ENCODE measurements at places on chromosomes 3 and 15.

DNA sequence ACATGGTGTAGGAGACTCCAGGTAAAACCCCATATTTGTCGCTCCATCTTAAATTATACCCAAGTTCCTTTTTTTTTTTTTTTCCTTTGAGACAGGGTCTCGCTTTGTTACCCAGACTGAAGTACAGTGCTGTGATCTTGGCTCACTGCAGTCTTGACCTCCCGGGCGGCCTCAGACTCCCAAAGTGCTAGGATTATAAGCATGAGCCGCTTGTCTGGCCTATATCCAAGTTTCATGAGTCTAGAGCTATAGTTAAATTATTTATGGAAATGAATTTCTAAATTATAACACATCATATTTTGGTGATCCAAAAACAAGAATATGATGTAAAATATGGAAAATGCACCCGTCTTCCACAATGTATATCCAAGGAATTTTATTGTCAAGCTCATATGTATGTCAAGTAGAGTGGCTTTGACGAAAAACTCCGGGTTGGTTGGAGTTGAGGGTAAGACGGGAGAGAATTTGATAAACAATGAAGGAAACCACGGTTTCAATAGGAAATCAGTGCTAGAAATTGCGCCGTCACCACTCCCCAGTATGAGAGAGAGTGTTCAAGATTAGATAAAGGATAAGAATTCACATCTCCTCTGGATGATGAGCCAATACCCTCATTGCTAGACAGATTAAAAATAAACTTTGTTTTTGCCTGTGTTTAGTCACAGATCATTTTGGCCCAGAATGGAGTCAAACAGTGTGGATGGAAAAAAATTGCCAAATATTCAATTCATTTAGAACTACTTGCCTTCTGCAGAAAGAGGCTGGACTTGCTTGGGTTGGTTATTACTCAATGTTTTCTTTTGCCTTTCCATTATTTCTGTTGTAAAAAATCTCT, 209.2 kb upstream of the NR2F2 start:
- DNase-seq, result no peak

- DNase-seq, result no peak
Measured at GRCh38 chr3:153757839-153758238, 363.4 kb upstream of the ARHGEF26 start.

- DNase-seq, result no peak
Measured at GRCh38 chr3:15783361-15783969, 14.3 kb downstream of the ANKRD28 start.

DNA sequence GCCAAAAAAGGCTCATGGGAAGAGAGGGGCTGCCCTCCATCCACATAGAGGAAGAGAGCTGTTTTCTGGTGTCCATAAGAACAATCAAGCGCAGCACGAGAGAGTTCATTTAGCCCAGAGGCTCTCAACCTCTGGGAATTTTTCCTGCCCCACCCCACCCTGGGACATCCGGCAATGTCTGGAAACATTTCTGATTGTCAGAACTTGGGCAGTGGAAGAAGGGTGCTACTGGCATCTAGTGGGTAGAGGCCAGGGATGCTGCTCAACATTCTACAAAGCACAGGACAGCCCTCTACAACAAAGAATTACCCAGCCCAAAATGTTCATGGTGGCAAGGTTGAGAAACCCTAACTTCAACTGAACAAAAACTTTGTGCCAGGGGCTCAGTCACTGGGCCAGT, 92.9 kb downstream of the RAB11A start:
- no peak for DNase-seq

DNA sequence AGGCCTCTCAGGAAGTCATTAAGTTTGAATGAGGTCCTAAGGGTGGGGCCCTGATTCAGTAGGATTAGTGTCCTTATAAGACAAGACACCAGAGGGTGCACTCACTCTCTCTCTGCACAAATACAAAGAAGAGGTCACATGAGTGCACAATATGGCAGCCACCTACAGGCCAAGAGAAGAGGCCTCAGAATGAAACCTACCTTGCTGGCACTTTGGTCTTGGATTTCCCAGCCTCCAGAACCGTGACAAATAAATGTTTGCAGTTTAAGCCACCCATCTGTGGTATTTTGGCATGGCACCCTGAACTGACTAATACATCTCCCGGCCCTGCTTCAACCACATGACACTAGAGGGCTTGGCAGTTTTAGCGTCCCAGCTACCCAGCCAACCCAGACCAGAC, 73.9 kb upstream of the CHRNB4 start:
- no peak for DNase-seq

GRCh38 chr3:60746043-60746638, 505.1 kb downstream of the FHIT start:
- DNase-seq, result no peak

DNA sequence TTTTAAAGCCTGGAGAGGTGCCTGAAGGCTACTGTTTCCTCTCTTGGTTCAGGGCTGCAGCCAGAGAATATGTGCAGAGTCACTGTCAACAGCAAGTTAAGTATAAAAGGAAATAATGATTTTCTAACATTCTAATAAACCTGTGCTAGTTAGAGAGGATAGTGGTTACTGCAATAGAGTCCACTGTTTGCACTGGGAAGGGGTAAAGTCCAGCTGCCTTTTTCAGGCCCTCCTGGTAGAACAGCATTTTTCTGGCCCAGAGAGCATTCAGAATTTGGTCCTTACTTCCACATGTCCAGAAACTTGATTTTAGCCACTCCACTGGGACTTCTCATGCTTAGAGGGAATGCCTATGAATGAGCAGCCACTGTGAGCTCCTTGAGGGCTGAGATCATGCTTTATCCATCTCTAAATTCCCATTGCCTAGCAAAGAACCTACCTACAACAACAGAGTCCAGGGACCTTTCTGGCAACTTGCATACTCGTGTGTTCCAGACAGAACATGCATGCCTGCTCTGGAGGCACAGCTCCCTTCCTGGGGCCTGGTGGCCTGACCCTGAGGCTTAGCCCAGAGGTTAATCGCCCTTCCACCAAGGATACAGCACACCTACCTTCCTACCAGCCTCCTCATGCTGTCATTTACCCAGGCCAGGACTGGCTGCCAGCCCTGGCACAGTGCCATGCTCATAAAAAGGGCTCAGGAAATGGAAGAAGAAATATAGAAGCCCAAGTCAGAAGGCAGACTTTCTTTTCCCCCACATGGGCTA, 50.3 kb upstream of the ATP13A3 start:
- DNase-seq, result peak; percentile 69

DNA sequence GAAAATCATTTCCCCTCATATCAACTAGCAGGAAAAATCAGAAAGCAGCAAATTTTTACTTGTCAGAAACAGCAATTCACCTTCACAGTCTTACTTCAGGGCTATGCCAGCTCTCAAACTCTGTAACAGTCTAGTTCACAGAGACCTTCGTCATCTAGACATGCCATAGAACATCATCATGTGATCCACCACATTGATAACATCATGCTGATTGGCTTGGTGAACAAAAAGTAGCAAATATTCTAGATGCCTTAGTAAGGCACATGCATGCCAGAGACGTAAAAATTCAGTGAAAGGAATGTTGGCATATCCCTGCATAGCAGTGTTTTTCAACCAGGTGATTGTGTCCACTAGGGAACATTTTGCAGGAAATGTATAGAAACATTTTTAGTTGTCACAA, 8.6 kb upstream of the SCAPER start:
- DNase-seq, result no peak

- no peak for DNase-seq
Measured at GRCh38 chr3:162945626-162946025, 1449.0 kb downstream of the OTOL1 start.

GRCh38 chr3:28036599-28037575, 204.5 kb upstream of the CMC1 start:
- no peak for DNase-seq

DNA sequence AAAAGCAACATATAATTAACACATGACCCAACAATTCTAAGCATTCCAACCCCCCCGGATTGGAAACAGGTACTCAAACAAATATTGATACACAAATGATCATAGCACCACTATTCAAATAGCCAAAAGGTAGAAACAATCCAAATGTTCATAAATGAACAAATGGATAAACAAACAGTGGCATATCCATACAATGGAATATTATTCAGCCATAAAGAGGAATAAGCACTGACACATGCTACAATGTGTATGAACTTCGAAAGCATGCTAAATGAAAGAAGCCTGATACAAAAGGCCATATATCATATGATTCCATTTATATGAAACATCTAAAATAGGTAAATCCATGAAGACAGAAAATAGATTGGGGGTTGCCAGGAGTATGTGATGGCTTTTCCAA, 62.8 kb downstream of the XRN1 start:
- DNase-seq, result no peak

- DNase-seq, result no peak
Measured at GRCh38 chr3:73746623-73747022, 121.9 kb upstream of the PDZRN3 start.

GRCh38 chr15:73687351-73687750, 3.2 kb downstream of the CD276 start:
- DNase-seq, result no peak

DNA sequence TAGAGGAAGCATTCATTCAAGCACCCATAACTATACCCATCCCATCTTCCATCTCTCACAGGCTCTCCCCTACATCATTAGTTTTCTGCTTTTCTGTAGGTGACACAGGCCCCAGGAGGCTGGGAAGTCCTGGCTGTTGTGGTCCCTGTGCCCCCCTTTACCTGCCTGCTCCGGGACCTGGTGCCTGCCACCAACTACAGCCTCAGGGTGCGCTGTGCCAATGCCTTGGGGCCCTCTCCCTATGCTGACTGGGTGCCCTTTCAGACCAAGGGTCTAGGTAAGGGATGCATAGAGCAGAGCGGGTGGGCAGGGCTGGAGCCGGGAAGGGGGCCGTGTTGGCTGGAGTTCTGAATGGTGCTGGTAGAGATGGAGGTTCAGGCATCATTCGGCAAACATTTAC, 8.2 kb downstream of the TYRO3 start:
- DNase-seq, result no peak

- DNase-seq, result no peak
Measured at GRCh38 chr3:111173328-111173900, 101.8 kb downstream of the NECTIN3 start.

GRCh38 chr3:122560680-122561079, 3.4 kb downstream of the PARP9 start:
- DNase-seq, result peak; percentile 45

- DNase-seq, result peak; percentile 37
Measured at GRCh38 chr15:66154581-66154980, 99.0 kb downstream of the MEGF11 start.

DNA sequence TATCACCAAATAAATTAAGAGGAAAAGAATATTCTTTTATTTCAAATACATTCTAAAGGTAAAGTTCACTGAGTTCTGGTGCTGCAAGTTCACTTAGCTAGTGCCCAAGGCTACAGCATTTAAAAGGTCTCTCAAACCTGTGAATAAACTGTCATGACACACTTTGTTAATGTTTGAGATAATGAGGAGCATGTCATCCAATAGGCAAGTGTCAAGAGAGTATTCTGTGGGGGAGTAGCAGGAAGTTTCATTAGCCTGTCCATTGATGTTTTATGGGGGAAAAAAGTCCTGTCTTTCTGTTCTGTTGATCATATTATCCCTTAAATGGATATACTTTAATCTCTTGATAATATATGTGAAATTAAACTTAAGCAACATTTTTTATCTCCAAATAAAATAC, 4.0 kb downstream of the SPESP1 start:
- no peak for DNase-seq

GRCh38 chr3:112297714-112298113, 3.7 kb upstream of the SLC9C1 start:
- DNase-seq, result no peak

- no peak for DNase-seq
Measured at GRCh38 chr15:59941612-59942011, 62.5 kb upstream of the FOXB1 start.

GRCh38 chr3:114338651-114339357, 45.0 kb downstream of the TIGIT start:
- no peak for DNase-seq

DNA sequence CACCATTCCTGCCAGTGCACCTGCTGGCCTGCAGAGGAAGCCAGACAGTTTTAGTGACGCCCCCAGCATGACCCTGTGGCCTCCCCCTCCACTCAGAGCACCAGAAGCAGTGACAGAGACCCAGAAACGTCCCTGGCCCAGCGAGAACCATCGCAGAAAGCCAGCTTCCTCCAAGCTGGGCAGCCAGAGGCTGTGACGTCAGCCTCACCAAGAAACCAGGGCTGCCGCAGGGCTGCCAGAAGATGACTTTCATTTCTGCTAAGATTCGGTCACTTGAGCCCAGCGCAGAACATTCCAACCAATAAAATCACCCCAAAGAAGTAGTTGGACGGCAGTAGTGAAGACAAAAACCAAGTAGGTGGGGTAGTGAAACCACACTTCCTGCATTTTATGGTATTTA, 29.6 kb upstream of the RPL32 start:
- no peak for DNase-seq

DNA sequence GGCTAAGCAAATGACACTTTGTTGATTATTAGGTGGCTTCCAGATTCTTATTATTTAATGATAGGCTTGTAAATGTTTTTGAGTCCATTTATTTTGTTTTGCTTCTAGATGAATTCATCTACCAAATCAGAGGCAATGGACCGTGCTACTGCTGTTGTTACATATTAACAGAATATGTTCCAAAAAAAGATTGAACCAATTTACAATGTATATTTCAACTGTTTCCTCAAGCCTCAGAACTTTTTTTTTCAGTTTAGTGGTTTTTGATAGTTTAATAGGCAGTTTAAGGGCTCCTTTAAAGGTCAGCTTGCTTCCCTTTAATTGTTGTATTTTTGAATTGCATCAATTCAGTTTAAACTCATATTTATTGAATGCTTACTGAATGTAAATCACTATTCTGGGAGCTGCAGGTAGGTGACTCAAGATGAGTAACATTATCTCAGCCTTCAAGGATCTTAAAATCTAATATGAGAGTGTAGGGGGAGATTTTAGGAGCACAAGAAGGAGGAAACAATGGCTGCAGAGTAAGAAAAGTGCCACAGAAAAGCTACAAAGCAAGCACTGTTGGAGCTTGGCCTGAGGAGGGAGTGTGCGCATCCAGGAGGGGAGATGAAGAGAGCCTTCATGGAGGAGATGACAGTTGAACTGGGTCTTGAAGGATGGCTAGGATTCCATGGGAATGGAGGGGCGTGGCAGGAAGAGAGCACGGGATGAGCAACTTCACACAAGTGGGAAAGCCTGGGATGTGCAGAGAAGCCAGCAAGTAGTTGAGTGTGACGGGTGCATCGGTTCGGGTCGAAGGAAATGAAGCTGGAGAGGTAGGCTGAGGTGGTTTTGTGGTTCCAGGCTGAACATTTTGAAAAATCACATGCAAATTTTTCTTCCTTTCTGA, 14.7 kb downstream of the MAP2K1 start:
- no peak for DNase-seq

- peak; percentile 3 for DNase-seq
Measured at GRCh38 chr3:101039285-101039684, 46.1 kb upstream of the ABI3BP start.

- DNase-seq, result no peak
Measured at GRCh38 chr15:33616475-33616874, 305.7 kb downstream of the RYR3 start.

GRCh38 chr3:17546500-17547255, 195.8 kb downstream of the TBC1D5 start:
- DNase-seq, result no peak

GRCh38 chr3:43649365-43649968, 27.7 kb upstream of the ANO10 start:
- DNase-seq, result no peak
